ENCODE measurements at places on chromosomes 4 and X.

DNA sequence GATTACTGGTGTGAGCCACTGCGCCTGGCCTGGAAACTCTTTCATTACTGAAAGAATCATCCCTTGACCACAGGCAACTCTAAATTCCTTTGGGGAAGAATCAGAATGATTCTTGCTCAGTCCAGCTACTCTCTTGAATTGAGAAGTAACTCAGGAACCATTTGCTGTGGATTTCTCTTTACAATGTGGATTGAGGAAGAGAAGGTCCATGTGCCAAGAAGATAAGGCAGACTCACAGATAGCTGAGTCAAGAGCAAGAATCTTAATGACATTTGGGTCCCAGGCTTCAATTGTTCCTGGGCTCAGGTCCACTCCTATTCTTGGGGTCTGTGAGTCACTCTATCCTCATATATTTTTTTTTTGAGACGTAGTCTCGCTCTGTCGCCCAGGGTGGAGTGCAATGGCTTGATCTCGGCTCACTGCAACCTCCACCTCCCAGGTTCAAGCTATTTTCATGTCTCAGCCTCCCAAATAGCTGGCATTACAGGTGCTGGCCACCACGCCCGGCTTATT is 6.2 kb upstream of the MGARP start:
- no peak for DNase-seq

- no peak for DNase-seq
Measured at GRCh38 chr4:40550196-40550595, 79.5 kb downstream of the RBM47 start.

- DNase-seq, result no peak
Measured at GRCh38 chr4:26235500-26235899, 85.3 kb upstream of the RBPJ start.

DNA sequence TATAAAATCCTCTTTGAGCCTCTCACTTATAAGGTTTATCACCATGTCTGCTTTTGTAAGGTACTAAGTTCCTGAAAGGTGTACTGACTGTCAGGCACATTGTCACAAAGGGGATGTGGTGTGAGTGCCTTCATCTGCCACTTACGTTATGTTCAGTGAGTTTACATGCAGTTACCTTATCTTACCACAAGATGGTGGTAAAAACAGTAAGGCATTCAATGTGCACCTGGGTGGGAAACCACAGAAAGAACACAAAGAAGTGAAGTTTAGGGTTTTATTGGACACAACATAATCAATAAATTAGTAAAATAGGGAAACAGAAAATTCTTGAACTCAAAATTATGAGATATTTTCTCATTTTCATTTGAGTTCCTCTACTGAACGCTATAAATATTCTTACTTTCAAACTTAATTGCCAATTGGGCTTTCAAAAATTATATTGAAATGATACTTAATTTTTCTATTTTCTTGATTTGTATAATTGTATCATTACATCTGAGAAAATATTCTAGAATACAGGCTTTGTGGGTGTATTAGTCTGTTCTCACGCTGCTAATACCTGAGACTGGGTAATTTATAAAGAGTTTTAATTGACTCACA is 650.8 kb downstream of the PCDH7 start:
- DNase-seq, result peak; percentile 18

DNA sequence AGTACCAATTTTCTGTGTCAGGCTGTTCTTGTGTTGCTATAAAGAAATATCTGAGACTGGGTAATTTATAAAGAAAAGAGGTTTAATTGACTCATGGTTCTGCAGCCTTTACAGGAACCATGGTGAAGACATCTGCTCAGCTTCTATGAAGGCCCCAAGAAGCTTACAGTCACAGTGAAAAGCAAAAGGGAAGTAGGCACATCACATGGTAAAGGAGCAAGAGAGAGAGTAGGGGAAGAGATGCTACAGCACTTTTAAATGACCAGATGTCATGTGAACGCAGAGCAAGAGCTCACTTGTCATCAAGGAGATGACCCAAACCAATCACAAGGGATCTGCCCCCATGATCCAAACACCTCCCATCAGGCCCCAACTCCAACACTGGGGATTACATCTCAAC is 174.3 kb downstream of the ATP10D start:
- DNase-seq, result no peak

DNA sequence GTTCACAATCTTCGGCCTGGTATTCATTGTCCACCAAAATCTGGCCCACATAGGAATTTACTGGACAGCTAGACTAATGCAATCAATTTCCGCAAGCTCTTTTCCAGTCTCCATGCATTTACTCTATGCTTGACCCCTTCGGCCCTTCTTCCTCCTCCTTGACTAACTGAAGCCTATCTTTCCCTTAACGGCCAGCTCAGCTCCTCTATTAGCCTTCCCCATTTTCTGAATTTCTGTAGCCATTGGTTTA is 1.2 kb upstream of the PHKA2 start:
- no peak for DNase-seq

- no peak for DNase-seq
Measured at GRCh38 chr4:176622251-176622948, 170.3 kb downstream of the VEGFC start.

DNA sequence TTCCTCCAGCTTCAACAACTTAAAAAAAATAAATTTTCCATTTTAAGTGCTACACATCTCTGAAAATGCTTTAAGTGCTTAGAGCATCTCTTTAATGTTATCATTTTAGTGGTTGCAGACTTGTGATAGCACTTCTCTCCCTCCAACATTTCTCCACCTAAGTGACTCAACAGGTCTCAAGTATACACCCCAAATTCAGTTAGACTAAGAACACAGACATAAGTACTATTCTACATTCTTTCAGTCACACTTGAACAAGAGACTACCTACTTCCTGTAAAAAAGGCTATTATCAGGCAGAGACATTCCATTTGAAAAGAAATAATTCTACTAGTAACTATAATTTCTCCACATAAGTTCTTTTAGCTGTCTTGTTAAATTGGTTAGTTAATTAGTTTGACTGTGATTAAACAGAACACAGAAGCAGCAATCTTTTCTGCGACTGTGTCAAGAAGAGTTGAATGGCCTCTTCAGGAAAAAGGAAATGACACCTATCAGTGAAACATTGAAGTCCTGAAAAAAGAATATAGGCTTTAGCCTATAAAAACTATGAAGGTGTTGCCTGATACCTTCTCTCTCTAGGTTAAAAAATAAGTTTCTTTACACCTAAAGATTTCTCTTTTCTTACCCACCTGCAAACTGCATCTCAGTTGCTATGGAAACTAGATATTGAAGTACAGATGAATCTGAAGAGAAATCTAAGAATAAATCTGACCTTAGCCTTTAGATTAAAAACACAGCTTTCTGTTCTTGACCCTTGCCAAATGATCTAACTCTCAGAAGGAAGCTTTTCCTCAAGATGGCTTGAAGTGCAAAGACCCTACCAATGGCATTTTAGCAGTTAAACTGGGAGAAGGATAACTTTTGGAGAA is 18.0 kb downstream of the NAF1 start:
- DNase-seq, result no peak

DNA sequence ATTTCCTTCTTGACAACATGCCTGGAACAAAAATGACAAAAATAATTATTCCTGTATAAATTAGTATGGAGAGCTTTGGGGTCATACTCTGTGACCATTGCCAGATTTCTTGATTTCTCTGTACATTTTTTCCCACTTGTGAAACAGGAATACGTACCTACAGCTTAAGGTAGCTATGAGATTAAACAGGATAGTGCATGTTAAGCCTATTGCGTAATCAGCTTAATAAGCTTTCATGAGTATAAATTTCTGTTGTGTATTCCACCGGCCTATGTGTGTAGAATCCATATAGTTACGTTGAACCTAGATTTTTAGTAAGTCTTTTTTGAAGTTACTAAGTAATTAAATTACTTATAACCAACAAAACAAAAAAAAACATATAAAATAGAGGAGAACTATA is 334.9 kb downstream of the DCTD start:
- no peak for DNase-seq

- DNase-seq, result no peak
Measured at GRCh38 chrX:152658302-152658701, 20.6 kb downstream of the GABRQ start.

DNA sequence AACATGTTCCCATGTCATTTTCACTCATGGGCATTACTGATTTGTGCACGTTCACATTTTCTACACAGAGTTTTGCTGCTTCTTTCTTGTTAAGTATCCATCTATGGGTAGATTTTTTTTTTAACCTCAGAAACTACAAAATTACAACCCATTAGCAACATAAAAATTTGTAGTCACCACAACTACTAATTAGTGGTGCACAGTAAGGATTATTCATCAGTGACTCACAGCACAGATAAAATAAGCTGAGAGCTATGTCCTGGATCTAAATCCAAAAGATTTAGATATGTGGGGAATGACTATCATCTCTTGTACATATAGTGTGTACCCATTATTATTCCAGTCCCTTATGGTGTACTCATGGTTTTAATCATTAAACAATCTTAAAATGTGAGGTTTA is 19.7 kb upstream of the AMELX start:
- no peak for DNase-seq

- no peak for DNase-seq
Measured at GRCh38 chrX:116449156-116449555, 12.8 kb downstream of the SLC6A14 start.

GRCh38 chr4:168852933-168853713 is 156.9 kb downstream of the CBR4 start:
- DNase-seq, result no peak
